ENCODE measurements at places on chromosomes 4 and X.

GRCh38 chrX:133994576-133994975 lies 9.2 kb upstream of the GPC3 start:
- no peak for DNase-seq

DNA sequence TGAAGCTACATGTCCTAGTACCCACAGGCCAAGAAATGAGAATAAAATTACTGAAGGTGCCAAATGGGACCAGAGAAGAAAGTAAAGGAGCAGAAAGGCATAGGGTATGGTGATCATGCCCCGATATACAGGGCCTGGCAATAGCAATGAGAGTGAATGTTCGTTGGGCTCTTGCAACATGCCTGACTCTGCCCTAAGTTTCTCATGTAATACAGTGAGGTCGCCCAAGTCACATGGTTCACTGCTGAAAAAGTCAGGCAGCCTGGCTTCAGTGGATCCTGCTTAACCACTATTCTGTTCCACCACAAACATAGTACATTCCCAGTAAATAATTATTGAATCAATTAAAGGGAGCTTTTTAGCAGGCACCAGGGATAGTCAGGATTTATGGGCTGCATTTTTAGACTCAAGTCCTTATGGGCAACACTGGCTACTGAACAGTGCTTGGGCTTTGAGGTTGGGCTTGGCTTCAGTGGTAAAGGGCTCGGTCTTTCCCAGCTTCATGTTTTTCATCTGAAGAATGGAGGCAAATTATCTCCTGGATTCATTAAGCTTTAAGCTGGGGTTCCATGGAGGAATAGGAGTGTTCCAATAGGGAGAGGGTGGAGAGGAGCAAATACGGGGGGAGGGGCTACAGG lies 67.1 kb upstream of the ZNF518B start:
- no peak for DNase-seq

DNA sequence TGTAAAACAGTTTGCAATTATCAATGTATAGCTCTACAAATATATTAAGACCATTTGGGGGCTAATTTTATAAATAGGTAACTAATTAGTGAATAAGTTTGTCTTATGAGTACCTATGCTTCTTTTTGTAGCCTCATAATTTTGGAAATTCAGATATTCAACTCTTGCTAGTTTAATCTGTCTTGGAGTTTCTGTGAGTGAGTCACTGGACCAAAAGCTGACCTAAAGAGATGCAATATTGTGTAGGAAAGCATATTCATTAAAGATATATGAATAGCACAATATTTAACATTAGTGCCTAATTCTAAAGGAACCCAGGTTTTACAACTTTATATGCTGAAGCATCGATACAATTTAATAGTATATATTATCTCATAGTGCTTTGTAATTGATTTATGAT lies 161.3 kb upstream of the PCDH18 start:
- DNase-seq, result no peak

DNA sequence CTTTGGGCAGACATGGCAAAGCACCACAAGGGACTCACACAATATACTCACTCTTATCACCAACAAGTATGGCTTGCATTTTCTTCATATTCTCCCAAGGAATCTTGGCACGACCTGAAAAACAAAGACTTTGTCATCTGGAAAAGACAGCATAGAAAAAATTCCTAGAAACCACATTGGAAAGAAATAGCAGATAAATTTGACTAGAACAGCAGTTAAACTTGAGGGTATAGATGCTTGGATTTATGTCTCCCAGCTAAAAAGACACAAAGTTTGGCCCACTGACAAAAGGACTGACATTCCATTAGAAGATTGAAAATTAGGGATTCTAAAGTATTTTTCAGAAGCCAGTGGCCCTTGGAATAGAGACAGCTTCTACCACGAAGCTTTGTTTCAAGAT lies 6.9 kb upstream of the VEGFC start:
- DNase-seq, result no peak

DNA sequence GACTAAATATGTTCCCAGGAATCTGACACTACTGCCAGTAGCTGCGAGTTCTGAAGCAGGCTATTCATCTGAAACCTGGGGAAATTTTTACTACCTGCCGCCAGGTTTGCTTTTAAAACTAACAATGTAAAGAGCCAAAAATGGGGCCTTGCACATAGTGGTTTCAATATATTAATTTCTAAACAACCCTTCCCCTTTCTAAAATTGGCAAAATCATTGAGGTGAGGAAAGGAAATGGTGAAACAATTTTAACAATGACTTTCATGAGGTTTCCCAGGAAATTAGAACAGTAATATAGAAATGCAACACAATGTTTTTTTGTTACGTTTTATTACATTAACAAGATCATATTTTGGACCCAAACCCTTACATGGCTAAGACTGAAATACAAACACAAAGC lies 21.3 kb downstream of the FANCB start:
- DNase-seq, result no peak

Measured in femur (tissue), 1 donor.